Panc1 (cell line): ENCODE measurements at places on chromosomes 4 and X. TPM values are rescaled to one million over a fixed set of nuclear protein-coding genes. Genes with fewer than 3 reads are reported as not detected.

Gene PRR32
- total RNA-seq: not detected

Gene ZNF630
- 3.0 TPM for total RNA-seq

Gene SLC16A2
- 34.5 TPM for total RNA-seq

- DNase-seq: no peak
Measured at GRCh38 chrX:69501429-69501828, 2.7 kb upstream of the NALF2 start.

DNA sequence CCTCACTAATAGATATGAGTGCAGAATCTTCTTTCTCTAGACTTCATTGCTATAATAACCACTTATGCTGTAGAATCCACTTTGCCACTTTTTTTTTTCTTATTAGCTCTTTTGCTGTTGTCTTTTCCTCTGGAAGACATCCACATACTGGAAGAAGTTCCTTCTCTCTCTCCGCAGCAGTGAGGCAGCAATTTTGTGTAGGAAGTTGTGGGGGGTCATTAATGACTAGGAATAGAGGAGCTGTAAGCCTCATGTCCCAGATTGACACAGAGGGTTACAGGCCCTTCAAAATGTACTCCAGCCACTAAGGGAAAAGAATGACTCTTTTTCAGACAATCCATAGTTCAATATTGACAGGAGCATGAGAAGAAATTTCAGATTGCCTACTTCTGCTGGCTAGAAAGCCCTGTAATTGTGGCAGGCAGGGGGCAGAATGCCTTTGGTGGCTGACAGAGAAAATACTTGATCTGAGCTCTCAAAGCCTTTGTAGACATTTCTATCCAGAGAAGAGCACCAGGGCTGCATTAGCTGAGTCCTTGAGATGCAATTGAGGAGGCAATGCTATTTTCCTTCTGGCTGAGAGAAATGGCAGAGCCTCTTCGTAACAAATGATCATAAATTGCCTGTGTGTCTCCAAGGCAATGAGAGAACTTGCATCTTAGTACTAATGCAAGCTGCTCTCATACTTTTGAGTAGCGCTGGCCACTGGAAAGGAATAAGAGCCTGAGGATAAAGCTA, 856.2 kb downstream of the STIM2 start:
- no peak for DNase-seq

Gene SRD5A3
- total RNA-seq: 17.0 TPM

- no peak for DNase-seq
Measured at GRCh38 chr4:22712529-22712928, 19.8 kb downstream of the GBA3 start.

DNA sequence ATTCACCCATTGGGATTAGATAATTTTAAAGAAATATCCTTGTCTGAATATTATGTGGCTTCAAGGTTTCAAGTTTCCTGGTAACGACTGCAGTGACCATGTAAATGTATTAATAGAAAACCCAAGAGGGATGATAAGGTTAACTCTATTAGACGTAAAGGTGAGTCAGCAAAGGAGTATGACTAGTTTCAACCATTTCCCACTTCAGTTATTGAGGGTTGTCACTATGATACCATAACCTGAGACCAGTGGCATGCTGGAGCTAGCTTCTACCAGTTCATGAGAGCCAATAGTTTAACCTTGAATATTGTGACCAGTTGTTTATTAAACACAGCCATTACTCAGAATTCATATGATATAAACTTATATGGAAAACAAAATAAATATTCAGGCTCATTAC, 270.1 kb downstream of the TMA16 start:
- DNase-seq: no peak

DNA sequence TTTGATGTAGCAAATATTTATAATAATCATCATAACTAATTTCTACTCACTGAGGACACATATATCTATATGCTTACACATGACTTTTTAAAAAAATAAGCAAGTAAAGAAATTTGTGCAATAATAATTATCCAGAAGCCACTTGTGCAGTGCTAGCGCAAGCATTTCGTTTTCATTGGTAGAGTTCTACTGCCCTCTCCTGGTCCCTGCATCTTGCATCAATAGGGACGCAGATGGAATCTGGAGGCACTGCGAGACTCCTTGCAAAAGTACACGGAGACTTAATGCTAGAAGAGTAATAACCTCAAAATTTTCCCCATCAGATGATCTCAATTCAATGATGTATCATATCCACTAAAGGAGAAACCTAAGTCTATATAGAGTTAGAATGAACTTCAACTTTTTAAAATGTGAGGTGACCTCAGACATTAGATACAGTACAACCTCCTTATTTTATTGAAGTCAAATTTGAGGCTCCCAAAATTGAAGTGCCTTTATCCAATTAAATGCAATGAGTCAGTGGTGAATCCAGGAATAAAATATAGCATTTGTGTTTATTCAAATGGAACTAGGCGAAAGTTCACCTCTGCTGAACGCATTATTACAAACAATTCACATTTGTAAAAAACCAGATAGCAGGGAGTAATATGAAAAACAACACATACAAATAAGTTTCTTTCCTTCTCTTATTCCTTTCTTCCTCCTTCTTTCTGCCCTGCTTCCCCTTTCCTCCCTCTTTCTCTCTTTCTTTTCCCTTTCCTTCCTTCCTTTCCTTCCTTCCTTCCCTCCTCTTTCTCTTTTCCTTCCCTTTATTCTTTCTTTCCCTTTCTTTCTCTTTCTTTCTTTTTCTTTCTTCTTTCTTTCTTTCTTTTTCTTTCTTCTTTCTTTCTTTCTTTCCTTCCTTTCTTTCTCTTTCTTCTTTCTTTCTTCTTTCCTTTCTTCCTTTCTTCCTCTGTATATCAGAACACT, 450.0 kb downstream of the ANKRD50 start:
- DNase-seq: peak; percentile 58

DNA sequence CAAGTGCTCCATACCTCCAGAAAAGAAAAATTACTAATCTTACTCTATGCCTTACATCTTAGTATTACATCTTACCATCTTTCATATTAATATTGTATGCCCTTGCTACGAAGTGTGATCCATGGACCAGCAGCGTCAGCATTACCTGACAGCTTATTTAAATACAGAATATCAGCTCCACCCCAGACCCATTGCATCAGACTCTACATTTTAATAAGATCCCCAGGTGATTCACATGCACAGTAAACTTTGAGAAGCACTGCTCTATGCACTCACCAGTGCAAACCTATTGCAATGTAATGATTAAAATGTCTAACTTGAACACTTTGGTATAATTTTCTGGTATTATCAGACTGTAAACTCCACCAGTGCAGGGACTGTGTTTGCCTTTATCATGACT, 14.1 kb upstream of the SH3D19 start:
- no peak for DNase-seq

Gene PLXNB3
- 14.3 TPM for total RNA-seq

Gene KLB
- total RNA-seq: not detected

GRCh38 chr4:181008164-181008563, 1235.0 kb upstream of the TENM3 start:
- no peak for DNase-seq

DNA sequence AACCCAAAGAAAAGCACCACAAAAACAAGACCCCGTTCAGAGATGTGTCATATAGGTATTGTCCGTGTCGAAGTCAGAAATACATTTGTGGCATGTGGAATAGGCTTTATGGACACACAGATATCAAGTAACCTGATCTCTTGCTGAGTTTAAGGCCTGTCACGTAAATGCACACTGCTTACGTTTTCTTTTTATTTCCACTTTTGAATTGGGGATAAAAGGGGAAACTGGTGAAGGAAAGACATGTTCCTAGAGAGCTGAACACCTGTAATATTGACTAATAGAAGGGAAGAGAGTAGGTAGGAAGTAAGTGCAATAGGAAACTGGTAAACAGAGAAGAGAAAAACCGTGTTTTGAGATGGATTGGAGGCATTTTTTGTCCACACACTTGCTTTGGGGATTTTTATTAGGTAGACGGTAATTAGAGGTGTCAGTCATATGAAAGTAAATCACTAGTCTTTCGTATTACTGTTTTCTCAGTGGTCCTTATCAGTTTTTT, 24.9 kb downstream of the TMEM131L start:
- no peak for DNase-seq

DNA sequence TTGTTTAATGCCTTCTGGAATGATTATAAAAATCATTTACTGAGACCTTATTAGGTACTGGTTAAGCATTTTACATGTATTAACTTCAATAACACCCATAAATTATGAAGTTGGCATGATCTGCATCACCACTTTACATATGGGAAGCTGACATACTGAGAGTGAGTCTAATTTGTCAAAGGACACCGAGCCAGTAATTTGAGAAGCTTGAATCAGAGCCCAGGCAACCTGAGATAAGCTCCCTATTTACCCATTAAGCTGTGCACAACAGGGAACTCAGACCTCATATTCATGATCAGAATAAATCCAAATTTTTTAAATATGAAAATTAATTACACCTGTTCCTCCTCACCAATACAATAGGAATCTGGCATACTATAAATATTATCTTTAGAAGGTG, 247.9 kb upstream of the EPHA5 start:
- no peak for DNase-seq

GRCh38 chr4:3771939-3772495, 5.8 kb downstream of the ADRA2C start:
- no peak for DNase-seq

Gene UGT2B10
- not detected for total RNA-seq

Gene CCDC158
- total RNA-seq: 0.28 TPM

Gene CXCL8
- 0.82 TPM for total RNA-seq

- DNase-seq: no peak
Measured at GRCh38 chr4:71472946-71473345, 134.1 kb downstream of the SLC4A4 start.

- DNase-seq: no peak
Measured at GRCh38 chr4:147336252-147336651, 144.6 kb upstream of the EDNRA start.

Gene HSFX4
- not detected for total RNA-seq

Gene SUPT20HL2
- total RNA-seq: not detected

Gene BGN
- total RNA-seq: 2.9 TPM

DNA sequence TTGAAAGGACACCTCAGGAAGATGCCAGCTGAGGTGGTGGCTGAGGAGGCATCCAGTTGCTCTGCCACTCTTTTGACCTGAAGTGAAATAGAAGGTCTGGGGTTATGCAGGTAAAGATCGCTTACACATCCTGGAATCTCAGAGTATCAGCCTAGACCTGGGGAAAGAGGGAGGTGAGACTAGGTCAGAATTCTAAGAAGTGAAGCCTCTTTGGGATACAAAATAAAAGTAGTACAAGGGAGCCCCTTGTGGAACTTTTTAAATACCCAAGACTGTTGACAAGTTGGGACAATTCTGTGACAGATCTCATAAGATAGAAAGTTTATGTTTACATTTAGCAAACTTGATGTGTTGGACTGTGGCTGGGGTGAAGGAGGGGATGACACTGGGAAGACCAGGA, 263.1 kb downstream of the SPRY1 start:
- no peak for DNase-seq

- DNase-seq: no peak
Measured at GRCh38 chrX:108312957-108313356, 125.3 kb downstream of the COL4A6 start.

Gene MAP3K15
- 4.9 TPM for total RNA-seq

GRCh38 chr4:24321131-24321530, 263.2 kb downstream of the DHX15 start:
- no peak for DNase-seq

GRCh38 chr4:184383497-184384055, 90.8 kb downstream of the IRF2 start:
- peak; percentile 77 for DNase-seq

GRCh38 chr4:26360864-26361263, 40.0 kb downstream of the RBPJ start:
- DNase-seq: no peak

DNA sequence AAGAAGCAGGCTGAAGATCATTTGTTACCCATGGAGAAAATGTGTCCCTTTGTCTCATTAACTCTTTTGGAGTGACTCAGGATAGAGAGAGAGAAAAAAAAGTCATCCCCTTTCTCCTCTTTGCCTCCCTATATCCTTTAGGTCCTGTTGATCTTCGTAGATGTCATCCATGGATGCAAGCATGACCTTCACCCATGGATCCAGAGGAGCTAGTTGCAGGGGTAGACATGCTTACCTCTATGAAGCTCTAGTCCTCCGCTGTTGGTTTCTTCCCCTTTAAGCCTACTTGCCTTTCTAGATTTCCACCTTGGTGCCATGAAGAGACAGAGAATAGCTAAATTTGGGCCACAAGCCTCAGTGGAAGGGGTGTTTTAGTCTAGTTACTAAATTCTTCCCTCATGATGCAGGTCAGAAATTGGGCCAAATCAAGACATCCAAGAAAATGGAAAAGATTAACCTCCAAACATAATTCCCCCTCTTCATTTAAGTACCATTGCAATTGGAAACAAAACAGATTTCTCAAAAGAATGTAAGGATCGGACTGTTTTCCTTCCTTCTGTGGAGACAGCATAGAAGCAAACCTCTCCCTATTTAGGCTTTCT, 178.4 kb downstream of the TECRL start:
- DNase-seq: no peak

DNA sequence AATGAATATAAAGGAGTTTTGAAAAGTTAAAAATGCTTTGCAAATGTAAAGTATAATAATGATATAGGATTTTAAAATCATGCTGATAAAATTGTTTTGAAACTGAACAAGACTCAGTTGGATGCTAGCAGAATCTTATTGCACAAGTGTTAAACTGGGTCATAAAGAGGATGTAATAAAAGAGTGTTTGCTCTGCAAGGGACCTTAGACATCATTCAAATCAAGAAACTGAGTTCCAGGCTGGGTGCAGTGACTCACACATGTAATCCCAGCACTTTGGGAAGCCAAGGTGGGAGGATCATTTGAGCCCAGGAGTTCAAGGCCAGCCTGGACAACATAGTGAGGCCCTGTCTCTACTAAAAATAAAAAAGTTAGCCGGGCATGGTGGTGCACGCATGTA, 27.5 kb upstream of the DUSP21 start:
- DNase-seq: no peak

- DNase-seq: no peak
Measured at GRCh38 chr4:38164346-38164745, 204.1 kb downstream of the PTTG2 start.

Gene SLC6A8
- 125 TPM for total RNA-seq

DNA sequence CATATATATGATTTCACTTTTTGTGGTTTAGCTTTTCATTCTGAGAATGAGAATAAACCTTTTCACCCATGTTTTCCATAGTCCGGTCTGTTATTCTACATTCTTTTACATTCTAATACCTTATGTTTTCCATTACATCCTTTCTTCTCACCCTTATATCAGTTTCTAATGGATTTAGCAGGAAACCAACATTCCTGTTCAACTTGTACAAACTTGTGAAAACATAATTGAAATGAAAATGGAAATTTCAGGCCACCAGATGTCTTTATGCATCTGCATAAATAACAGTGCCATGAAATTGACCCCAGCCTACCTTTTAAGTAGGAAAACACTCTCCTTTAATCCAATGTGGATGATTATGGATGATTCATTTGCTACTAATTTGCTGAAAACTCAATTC, 494.8 kb upstream of the ZFP42 start:
- DNase-seq: no peak

DNA sequence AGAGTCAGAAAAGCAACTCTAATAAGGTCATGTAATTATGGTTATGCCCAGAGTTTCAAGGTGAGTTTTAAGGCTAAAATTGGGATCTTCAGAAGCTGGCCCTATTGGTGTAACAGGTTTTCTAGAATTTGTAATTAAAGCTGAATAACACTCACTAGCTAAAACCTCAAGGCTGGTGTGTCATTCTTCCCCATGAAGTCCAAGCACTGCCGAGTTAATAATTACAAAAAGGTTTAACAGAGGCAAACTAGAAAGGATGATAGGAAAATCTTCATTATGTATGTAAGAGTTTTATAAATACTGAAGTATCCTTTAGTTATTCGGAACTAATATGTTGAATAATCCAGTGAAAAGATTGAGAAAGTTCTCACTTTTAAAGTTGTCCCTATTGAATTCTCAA, 34.3 kb downstream of the MXRA5 start:
- no peak for DNase-seq

Gene BCORL1
- 67.4 TPM for total RNA-seq
